ENCODE measurements at places on chromosomes 7 and 10.
A peak's percentile ranks its signal among the peaks of the same experiment; 100 is the strongest.

GRCh38 chr7:16528520-16528919 is 1.9 kb downstream of the LRRC72 start:
- no peak for DNase-seq

- no peak for DNase-seq
These were observed 66.8 kb downstream of the UPF2 start for GRCh38 chr10:11975795-11976194.

GRCh38 chr7:129969881-129970446 is 17.2 kb upstream of the UBE2H start:
- DNase-seq = no peak

- no peak for DNase-seq
These were observed 220.6 kb upstream of the FOXK1 start for GRCh38 chr7:4461531-4461930.

DNA sequence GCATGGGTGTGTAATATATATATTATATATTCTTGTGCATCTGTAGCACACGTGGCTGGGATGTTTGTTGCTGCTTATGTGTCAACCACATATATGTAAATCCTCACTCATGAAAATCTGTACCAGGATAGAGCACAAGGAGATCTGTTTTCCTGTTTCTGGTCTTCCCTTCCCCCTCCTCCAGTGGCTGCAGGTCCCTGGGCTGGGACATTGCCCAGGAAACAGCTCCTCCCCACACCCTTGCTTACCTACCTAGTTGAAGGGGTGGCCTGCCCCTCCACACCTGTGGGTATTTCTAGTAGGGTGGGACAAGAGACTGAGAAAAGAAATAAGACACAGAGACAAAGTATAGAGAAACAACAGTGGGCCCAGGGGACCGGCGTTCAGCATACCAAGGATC is 2.2 kb downstream of the SFXN3 start:
- no peak for DNase-seq

DNA sequence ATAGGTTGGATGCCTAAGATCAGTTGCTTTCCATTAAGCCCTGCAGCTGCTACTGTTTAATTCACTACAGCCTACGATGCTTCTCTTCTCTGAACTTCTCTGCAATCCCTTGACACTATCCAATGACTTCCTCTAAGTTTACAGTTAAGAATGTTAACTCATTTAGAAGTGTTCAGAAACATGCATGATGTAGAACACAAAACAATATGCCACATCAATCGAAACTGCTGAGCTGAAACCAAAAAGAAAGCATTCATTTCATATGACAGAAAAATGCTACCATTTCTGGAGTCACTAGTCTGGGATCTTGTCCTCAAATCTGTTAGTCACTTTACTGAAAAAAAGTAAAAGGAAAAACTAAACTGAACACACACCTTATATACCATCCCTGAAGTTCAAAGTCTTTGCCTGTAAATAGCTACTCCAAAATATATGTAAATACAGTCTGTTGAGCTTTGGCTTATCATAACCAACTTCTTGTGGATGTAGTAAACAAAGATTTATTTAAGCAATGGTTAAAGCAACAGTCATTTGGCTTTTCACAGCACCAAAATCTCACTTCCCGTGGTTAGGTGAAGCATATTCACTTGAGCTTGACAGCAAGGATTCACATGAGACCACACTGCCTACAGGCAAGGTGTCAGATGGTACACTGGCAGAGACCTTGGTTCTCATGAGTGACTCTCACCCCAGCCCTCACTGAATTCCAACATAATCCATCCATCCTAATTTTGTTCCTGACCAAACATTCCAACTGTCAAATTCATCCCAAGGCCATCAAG is 187.0 kb downstream of the PPP1R17 start:
- no peak for DNase-seq

DNA sequence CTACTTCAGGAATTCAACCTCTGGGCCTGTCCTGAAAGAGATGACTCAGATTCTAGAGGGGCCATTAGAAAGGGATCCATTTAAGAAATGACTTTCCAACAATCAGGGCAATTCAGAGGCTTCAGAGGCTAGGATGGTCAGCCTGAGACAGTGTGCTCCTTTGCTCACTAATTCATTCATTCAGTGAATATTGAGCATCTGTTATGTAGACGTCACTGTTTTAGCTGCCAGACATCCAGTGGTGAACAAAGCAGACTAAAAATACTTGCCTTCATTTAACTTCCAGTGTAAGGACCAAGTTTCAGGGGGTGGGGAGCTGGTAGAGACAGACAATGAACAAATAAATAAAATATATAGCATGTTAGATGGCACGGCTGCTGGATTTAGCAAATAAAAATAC is 1.6 kb downstream of the KIAA1217 start:
- no peak for DNase-seq

DNA sequence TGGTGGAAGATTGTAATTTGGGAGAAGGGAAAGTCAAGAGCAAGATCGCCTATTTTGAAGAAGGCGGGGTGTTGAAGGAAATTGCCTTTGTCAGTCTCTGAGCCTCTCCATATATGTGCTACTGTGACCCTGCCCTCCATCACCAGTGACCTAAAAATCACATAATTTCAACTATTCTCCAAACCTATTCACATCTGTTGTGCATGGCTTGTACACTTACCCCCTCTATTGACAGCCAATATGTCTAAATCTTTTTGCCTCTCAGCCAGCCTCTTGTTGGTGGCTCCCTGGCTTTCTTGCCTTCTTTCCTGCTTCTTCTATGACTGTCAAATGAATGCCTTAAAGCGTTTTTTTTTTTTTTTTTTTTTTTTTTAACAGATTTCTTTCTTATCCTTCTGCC is 295.6 kb downstream of the AUTS2 start:
- DNase-seq = peak; percentile 55

DNA sequence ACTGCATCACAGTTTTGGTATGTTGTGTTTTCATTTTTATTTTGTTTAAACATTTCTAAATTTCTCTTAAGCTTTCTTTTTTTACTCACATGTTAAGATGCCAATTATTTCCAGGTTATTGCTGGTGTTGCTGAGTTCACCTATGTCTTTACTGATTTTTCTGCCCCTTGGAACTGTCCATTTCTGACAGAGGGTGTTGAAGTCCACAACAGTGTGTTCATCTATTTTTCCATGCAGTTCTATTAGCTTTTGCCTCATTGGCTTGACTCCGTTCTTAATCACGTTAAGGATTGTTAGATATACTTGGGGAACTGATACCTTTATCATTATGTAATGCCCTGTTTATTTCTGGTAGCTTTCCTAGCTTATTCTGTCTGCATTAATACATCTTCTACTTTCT is 158.0 kb upstream of the TCERG1L start:
- DNase-seq = no peak

GRCh38 chr10:63304146-63304545 is 161.6 kb downstream of the JMJD1C start:
- DNase-seq = no peak

DNA sequence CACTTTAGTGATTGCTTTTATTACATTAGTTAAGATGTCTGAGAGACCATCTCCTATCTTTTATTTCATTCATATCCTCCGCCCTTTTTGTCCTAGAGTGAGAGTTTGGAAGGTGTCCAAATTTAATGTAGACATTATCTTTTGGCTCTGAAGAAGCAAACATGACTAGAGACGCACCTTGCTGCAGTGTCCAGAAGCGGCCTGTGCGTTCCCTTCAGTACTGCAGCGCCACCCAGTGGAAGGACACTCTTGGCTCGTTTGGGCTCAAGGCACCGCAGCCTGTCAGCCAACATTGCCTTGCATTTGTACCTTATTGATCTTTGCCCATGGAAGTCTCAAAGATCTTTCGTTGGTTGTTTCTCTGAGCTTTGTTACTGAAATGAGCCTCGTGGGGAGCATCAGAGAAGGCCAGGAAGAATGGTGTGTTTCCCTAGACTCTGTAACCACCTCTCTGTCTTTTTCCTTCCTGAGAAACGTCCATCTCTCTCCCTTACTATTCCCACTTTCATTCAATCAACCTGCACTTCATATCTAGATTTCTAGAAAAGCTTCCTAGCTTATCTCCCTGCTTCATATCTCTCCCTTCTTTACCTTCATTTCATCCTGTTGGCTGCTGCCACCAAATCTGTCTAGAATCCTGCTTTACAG is 10.4 kb upstream of the CLCN1 start:
- DNase-seq = peak; percentile 80

DNA sequence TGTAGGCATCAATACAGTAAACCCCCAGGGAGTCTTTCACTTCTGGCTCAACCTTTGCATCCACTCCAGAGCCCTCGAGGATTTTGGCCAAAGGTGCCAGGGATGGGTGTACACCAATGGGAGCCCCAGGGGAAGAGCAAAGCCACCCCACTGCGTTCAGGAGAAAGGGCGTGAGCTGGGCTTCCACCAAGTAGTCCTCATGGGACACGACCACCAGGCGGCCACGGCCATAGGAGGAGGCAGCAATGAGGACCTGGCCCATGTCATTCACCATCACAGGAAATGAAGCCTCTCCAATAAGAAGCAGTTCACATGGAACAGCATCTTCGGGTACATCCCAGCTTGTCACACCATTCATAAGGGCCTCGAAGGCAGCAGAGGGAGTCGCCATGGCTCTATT is 25.8 kb downstream of the TCAF1 start:
- no peak for DNase-seq

DNA sequence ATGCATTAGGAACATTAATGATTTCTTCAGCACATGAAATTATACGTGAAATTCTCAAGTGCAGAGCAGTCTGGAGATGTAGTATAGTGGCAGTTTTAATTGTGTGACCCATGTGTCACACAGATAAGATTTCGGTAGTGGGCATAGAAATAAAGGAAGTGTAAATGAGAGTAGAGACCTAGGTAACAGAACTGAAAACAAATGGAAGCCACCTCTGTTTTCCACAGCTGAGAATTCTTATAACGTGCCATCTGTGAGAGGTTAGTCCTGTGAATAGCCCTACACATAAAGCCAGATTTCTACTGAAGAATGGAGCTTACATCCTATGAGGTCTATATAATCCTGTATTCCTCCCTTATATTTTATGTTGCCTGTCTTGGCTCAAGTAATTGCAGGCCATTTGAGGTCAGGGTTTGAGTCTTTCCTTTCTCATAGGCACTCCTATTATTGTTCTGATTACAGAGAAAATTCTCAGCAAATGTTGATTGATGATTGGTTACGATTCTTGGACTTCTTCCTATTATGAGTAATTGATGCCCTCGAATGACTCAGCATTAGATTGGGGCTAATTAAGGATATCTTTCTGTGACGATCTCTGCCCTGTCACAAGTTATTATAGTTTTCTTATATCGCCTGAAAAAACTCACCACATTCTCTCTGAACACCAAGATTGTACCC is 258.2 kb downstream of the KIF20B start:
- DNase-seq = no peak

- no peak for DNase-seq
These were observed 57.1 kb downstream of the KIF5B start for GRCh38 chr10:31999070-31999660.

DNA sequence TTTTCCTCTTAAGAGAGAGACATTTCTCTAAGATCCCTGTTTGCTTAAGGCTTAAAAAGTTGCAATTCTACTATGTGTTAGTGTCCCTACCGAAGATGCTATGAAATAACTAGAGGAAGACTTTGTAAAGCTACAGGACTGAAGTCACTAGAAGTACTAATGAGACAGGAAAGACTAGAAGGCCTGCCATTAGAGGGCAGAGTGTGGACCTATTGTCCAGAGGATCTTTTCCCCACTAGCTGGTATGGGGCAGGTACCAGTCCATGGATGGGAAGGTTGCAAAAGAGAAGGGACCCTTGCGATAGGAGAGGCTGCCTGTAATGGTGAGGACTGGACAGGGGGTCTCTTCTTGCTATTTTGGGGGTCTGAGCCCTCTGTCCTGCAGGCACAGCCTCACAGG is 178.1 kb downstream of the TMEM178B start:
- DNase-seq = no peak

DNA sequence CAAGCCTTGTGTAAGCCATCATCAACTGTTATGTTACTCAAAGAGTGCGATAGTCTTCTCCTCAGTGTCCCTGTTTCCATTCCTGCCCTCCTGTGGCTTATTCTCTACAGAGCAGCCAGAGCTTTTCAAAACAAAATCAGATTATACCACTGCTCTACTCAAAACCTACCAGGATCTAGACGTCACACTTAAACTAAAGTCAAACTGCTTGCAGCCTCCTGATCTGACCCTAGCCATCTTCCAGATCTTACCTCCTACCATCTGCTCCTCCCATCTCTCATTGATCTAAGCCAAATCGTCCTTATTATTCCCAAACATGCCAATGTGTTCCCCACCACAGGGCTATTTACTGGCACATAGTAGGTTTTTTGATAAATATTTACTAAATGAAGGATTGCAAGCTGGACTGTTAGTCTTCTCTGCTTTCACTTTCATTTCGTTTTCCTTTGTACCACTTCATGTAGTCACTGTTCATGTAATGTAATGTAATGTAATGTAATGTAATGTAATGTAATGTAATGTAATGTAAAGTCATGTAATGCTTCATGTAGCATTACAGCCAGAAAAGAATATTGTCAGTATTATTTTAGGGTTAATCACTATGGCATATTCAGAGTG is 116.1 kb downstream of the GPR37 start:
- no peak for DNase-seq

DNA sequence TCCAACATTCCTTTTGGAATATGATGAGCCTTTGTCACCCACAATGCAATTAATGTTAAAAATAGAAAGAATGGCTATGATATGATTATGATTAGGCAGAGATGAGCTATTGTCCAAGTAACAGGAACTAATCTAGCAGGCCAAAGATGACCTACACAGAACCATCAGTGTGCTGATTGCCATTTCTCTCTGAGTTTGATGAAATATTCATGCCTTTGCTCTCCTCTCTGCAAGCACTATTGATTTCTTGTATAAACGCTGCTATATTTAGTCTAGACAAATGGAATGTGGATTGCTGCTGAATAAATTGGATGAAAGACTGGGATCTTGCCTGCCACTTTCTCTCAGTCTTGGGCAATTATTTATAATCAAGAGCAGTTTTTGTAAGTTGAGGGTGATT is 85.4 kb downstream of the HDAC9 start:
- DNase-seq = no peak

- no peak for DNase-seq
These were observed 179.6 kb downstream of the CELF2 start for GRCh38 chr10:11197266-11197712.

DNA sequence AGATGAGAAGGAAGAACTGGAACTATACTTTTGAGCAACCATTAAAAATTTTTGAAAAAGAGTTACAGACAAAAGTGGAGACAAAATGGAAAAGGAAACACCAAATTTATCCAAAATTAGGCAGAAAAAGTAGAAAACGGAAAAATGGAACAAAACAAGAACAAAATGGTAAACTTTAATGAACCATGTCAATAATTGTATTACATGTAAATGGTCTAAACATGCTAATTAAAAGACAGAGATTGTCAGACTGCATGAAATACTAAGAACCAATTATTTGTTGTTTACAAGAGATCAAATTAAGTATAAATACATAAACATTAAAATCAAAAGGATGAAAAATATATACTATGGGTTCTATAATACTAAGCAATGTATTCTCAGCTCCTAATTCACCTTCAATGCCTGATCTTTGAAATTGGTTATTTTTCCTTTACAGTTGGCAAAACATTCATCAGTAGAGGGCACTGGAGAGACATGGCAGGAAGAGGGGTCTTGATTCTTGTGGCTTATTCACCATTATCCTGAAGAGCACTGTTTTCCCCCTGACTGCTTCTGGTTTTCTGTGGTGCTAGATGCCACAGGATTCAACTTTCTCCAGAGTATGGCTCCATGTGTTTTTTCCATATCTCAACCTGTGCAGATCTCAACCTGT is 124.9 kb downstream of the ELFN1 start:
- DNase-seq = peak; percentile 69

- no peak for DNase-seq
These were observed 56.6 kb upstream of the TRIL start for GRCh38 chr7:29014725-29015124.

All from NB4 (cell line).